NT2/D1 (cell line): ENCODE measurements at places on chromosomes 13 and 19.

- no peak for DNase-seq
Observed at GRCh38 chr19:35879068-35879467, 10.7 kb downstream of the APLP1 start.

DNA sequence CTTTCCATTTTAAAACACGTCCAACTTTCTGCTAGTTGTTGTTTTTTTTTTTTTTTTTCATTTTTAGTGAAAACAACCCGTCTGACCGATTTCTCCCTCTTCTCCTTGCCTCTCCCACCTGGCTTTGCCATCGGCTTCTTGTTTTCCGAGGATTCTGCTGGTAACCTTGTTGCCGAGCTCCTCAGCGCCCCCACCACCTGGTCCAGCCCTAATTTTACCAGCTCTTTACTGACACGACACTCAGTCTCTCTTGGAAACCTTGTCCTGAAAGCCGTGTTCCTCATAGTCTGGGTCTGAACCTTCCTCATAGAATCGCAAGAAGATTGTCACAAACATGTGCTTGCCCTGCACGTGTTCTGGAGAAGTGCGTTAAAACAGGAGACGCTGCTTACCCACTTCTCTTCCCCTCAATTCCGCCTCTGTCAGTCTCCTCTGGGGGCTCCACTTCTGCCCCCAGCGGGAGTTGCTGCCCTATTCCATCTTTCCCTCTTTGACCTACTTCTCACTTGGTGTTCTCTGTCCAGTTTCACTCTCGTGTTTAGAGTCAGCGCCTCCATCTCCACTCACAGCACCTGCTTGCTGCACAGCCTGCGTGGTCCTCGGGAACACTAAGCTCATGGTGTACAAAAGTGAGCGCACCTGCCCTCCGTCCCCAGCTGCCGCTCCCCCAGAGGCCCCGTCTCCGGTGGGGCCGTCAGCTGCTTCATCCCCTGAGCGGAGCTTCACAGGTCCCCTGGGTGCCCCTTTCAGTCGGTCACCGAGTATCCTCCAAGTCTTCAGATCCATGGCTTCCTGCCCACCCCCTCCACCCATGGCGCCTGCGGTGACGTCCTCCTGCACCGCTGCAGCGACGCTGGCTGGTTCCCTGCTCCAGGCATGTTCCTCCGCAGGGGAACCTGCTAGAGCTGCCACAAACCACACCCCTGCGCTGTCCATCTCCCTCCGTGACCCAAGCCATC is 65.1 kb downstream of the TM9SF2 start:
- no peak for DNase-seq

DNA sequence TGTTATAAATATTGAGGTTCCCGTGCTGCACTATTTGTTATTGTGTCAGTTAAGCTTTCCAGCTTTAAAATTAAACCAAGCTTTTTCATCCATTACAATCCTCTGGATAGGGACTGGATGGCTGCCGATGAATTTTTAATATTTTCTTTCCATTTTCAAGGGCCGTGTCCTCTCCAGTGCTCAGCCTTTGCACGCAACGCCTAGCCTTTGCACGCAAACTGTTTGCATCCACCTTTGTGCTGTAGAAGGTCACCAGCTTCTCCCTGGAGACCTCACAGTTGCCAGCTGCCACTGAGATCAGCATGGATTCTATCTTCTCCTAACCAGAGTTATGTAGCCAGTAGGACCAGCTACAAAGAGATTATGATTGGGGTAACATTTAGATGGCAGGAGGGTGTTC is 240.5 kb downstream of the SLC7A1 start:
- no peak for DNase-seq

DNA sequence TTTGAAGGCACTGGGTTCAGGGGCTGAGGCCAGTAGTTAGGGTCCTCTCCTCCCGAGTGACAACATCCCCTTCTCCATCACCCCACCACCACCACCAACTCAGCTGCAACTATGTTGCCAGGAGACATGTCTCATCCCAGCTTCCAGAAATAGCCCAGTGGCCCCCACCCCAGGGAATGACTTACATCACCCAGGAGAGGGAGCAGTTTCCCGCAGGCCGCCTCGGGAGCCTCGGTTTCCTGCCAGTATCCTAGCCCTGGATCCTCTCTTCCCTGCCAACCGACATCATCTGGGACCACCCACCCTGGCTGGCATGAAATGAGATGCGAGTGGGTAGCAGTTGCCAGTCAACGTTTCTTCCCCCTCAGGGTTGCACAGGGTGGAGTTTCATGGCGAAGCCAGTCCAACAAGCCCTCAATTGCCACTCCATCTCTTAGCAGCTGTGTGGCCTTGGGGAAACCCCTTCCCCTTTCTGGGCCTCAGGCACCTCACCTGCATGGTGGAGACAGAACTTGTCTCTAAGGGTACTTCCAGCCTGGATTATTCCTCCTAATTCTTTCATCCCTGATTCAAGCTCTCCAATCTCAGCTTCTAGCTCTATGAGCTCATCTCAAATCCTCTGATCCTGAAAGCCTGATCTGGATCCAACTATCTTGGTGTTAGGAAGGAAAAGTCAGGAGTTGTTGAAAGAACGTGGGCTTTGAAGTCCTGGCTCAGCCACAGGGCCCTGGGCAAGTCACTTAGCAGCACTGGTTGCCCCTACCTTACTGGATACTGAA is 3.9 kb upstream of the GSK3A start:
- DNase-seq = no peak

- DNase-seq = no peak
Observed at GRCh38 chr19:46221981-46222610, 7.4 kb upstream of the IGFL1 start.

- DNase-seq = no peak
Observed at GRCh38 chr19:3866910-3867638, 1.8 kb downstream of the ZFR2 start.
